Natural killer cell (primary cell): ENCODE measurements at places on chromosomes 1 and 21. TPM values are rescaled to one million over a fixed set of nuclear protein-coding genes. Genes with fewer than 3 reads are reported as not detected.

LRRIQ3 gene
- total RNA-seq: 0.16 TPM

DNA sequence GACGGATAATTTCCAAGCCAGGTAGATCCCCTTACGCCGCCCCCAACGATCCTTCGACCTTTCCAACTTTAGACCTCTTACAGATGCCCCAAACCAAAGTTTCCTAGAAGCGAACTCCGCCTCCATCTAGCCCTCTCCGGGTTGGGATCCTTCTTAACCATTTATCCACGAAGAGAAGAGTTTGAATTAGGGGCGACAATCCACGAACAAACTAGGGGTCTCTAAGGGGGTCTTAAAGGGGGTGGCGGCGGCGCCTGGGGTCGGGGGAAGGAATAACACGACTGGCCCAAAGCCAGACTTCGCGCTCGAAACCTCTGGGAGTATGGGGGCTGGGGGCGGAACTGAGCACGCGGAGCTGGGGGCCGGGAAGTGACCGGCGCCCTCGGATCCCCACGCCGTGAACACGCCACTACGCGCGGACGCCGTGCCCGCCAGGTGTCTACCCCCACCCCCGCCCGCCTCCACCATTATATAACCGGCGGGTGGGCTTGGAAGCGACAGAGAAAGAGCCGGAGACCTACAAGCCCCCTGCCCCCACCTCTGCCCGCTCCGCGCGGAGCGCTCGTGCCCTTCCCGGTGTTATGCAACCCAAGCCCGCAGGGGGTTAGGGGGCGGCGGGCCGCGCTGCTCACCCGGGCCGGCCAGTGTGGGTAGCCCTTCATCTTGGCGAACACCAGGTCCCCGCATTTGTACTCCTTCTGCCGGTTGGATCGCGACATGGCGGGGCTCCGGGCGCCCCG lies 594 bp downstream of the HDGF start:
- DNase-seq: peak; percentile 46
- H3K27ac ChIP-seq: peak overlapping the region; percentile 89
- H3K27me3 ChIP-seq: no peaks in the 10 kb centered on the region
- no peaks in the 10 kb centered on the region for H3K36me3 ChIP-seq
- peaks cover 64% of the 10 kb centered on the region for H3K4me1 ChIP-seq

GRCh38 chr1:84847253-84848250 lies 45.5 kb downstream of the LPAR3 start:
- peak; percentile 48 for DNase-seq
- peaks cover 8% of the 10 kb centered on the region for H3K4me1 ChIP-seq
- no peak overlapping the region for H3K27ac ChIP-seq
- H3K27me3 ChIP-seq: no peaks in the 10 kb centered on the region
- no peak overlapping the region for H3K4me3 ChIP-seq
- H3K36me3 ChIP-seq: no peaks in the 10 kb centered on the region

- no peaks in the 10 kb centered on the region for H3K36me3 ChIP-seq
- no peaks in the 10 kb centered on the region for H3K4me1 ChIP-seq
- H3K27ac ChIP-seq: no peak overlapping the region
- no peak for DNase-seq
- H3K4me3 ChIP-seq: no peak overlapping the region
- H3K27me3 ChIP-seq: no peaks in the 10 kb centered on the region
Measured at GRCh38 chr1:56447823-56448222, 131.5 kb downstream of the PLPP3 start.

DNA sequence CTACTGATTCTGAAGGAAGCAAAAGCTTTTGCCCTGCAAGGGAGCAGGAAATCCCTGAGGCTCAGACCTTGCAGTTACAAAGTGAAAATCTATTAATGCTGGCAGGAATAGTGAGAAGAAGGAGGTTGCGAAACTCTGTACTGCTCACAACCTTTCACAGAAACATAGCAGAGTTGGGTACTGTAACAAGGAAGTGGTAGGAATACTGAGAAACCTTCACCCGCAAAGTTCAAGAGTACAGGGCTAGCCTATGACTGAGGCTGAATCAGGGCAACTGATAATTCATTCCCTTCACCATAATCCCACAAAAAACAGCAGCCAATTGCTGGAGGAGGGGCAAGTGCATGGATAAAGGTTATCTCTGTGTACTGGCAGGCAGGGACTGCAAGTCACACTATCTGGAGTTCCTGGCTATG lies 23.9 kb upstream of the KCTD3 start:
- H3K4me3 ChIP-seq: no peak overlapping the region
- no peaks in the 10 kb centered on the region for H3K36me3 ChIP-seq
- no peaks in the 10 kb centered on the region for H3K4me1 ChIP-seq
- H3K27ac ChIP-seq: no peak overlapping the region

APCS gene
- not detected for total RNA-seq

TRIM58 gene
- total RNA-seq: 3.9 TPM

ANGPTL7 gene
- total RNA-seq: not detected

- H3K4me1 ChIP-seq: no peaks in the 10 kb centered on the region
- H3K27me3 ChIP-seq: no peaks in the 10 kb centered on the region
- no peak overlapping the region for H3K4me3 ChIP-seq
- H3K36me3 ChIP-seq: no peaks in the 10 kb centered on the region
- DNase-seq: no peak
- no peak overlapping the region for H3K27ac ChIP-seq
Measured at GRCh38 chr1:7234471-7234755, 449.2 kb downstream of the CAMTA1 start.

DNA sequence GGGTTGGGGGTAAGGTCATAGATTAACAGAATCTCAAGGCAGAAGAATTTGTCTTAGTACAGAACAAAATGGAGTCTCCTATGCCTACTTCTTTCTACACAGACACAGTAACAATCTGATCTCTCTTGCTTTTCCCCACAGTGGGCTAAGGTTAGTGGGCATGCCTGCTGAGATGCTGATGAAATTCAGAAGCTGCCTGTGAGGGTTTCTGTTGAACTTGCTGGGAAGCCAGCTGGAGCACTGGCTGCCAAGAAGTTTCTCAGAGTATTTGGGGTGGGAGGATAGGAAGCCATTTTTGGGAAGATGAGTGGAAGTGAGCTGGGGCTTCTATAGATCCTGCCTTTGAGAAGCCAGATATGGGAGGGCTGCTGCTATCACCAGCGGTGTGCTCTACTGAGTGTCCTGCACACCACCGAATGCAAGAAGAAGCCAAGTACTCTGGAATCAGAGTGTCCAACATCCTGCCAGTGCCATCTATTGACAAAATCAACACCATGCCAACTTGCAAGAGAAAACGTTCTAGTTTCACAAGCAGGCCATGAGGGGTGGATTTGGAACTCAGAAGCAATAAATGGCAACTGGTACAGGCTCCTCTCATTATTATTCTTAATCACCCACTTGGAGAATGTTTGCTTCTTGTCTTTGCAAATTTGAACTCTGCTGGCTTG lies 102.7 kb downstream of the PTPRU start:
- no peaks in the 10 kb centered on the region for H3K4me1 ChIP-seq
- no peaks in the 10 kb centered on the region for H3K27me3 ChIP-seq
- no peak overlapping the region for H3K4me3 ChIP-seq
- no peak for DNase-seq

- H3K4me1 ChIP-seq: no peaks in the 10 kb centered on the region
- no peak overlapping the region for H3K27ac ChIP-seq
- DNase-seq: no peak
Measured at GRCh38 chr21:41871293-41872030, 7.7 kb downstream of the PRDM15 start.

ARTN gene
- total RNA-seq: not detected

DNA sequence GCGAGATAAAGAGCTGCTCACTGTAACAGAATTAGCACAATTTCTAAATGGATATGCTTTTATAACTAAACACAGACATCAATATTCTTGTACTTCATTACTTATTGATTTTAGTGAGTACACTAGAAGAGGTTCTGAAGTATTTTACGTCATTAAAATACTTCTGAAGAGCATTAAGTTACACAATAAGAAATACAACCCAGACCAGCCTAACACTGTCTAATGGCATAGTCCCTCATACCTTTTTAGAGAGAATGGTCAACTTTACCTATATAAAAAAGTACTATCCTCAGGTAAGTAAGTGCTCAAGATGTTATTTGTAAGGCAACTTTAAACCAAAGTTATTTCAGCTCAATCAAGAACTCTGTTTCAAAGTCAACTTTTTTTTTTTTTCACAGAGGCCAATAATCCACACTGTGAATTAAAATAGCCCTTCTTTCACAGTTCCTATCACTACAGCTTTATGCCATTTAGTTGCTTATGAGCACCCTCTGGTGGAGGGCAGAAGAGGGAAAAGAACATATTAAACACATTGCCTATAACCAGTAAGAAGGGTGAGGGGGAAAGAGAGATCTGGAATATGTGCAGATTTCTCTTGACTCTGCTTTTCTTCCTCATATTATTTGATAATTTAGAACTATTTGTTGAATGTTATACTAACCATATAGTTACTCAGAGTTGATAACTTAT lies 182.1 kb upstream of the DMRTA2 start:
- no peaks in the 10 kb centered on the region for H3K27me3 ChIP-seq
- no peak overlapping the region for H3K4me3 ChIP-seq
- H3K27ac ChIP-seq: no peak overlapping the region
- no peaks in the 10 kb centered on the region for H3K36me3 ChIP-seq
- H3K4me1 ChIP-seq: no peaks in the 10 kb centered on the region
- DNase-seq: peak; percentile 22

DNA sequence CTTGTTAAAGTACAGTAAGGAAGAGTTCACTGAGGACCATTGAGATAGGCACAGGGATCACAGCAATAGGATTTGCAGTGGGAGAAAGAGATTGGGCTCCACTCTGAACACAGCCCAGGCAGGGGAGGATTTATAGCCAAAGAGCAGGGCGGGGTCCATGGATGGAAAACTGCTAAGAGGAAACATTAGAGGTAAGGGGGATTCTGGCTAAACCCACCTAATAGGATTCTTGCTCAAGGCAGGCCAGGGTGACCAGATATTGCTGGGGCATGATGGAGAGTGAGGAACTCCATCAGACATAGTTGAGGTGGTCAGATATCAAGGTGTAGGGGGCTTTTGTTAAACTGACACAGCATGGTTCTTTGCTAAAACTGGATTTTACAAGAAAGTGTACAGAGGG lies 372.8 kb downstream of the NPHP4 start:
- no peaks in the 10 kb centered on the region for H3K36me3 ChIP-seq
- no peak overlapping the region for H3K27ac ChIP-seq
- no peaks in the 10 kb centered on the region for H3K4me1 ChIP-seq
- DNase-seq: no peak
- H3K4me3 ChIP-seq: no peak overlapping the region

DNA sequence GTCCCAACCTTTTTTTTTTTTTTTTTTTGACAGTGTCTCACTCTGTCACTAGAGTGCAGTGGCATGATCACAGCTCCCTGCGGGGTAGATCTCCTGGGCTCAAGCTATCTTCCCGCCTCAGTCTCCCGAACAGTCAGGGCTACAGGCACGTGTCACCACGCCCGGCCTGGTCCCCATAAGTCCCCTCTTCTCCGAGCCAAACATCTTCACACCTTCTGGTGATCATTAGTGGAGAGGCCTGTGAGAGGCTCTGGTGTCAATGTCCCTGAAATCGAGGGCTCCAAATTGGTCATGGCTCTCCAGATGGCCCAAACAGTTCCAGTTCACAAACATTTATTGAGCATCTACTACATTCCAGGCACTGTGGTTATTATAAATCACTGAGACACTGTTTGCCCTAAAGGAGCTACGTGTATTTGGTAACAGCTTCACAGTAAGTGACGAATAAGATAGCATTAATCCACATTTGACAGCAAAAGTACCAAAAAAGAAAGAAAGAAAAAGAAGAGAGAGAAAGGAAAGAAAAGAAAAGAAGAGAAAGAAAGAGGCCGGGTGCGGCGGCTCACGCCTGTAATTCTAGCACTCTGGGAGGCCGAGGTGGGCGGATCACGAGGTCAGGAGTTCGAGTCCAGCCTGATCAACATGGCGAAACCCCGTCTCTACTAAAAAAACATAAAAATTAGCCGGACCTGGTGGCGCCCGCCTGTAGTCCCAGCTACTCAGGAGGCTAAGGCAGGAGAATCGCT lies 867 bp upstream of the TIMM17A start:
- peak; percentile 14 for DNase-seq
- H3K36me3 ChIP-seq: peaks cover 11% of the 10 kb centered on the region
- H3K27me3 ChIP-seq: no peaks in the 10 kb centered on the region
- peaks cover 14% of the 10 kb centered on the region for H3K4me1 ChIP-seq
- H3K27ac ChIP-seq: peak overlapping the region; percentile 90

DNA sequence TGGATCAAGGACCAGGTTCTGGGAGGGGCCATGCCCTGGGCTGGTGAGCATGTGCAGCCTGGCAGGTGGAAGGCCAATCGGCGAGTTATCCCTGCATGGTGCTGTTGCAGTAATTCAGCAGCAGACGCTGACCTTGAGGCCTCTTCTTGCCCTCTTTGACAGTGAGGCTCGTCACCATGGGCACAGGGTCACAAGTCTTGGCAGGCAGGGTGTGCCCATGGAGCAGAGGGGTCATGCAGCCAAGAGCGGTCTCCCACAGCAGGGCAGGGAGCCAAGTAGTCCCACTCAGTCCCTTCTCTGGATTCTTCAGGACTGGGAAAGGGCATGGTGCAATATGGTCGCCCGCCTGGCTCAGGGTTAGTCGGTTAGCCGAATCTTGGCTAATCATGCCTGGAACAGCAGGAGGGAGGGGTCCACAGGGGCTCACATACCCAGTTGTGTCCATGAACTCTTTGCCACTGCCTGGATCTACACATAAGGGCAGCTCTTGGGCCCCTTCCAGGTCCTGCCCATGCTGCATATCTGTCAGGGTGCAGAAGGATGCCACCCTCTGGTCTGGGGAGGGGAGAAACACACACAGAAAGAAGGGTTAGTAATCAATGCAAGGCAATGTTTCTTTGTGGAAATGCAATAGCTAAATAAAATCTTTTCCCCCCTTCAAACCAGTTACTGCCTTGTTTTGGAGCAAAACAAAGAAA lies 226.8 kb downstream of the SIPA1L2 start:
- no peak for DNase-seq
- H3K36me3 ChIP-seq: no peaks in the 10 kb centered on the region
- H3K4me3 ChIP-seq: no peak overlapping the region

DNA sequence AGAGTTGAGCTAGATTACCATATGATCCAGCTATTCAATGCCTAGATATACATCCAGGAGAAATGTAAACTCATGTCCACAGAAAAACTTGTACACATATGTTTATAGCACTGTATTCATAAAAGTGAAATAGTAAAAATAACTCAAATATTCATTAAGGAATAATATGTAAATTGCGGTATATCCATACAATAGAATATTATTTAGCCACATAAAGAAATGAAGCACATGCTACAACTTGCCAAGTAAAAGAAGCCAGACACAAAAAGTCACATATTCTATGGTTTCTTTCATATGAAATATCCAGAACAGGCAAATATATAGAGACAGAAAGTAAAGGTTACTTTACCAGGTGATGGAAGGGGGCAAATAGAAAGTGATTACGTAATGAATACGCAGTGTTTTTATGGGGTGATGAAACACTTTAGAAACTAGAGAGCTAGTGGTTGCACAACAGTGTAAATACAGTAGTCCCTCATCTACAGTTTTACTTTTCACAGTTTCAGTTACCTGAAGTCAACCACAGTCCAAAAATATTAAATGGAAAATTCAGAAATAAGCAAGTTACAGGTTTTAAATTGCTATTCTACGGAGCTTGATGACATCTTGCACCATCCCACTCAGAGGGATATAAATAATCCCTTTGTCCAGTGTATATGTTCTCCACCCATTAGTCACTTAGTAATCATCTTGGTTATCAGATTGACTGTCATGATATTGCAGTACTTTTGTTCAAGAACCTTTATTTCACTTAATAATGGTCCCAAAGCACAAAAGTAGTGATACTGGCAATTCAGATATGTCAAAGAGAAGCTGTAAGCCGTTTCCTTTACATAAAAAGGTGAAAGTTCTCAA lies 62.3 kb downstream of the ZNF644 start:
- no peak for DNase-seq
- H3K4me1 ChIP-seq: no peaks in the 10 kb centered on the region
- no peaks in the 10 kb centered on the region for H3K36me3 ChIP-seq
- H3K27me3 ChIP-seq: no peaks in the 10 kb centered on the region
- no peak overlapping the region for H3K27ac ChIP-seq

AGMAT gene
- total RNA-seq: 0.65 TPM
